SK-N-MC (cell line): ENCODE measurements at places on chromosomes 16 and 17.

DNA sequence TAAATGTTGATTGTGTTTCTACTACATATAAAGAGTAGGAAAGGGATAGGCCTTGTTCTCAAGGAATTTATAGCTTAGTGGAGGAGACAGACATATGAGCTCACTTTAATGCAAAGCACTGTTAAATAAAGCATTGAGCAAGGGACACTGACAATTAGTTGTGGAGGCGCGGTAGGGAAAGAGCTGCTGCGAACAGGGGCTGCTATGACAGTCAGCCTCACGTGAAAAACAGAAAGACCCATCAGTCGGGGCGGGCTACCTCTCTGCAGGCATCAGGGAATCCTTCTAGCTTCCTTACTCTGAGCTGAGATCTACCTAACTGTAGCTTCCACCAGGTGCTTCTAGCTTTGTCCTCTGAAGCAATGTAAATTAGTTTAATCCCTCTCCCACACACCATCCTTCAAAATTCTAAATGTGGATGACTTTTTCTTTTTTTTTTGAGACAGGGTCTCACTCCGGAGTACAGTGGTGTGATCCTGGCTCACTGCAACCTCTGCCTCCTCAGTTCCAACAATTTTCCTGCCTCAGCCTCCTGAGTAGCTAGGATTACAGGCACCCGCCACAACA is 129.9 kb upstream of the ZFHX3 start:
- DNase-seq, result no peak

DNA sequence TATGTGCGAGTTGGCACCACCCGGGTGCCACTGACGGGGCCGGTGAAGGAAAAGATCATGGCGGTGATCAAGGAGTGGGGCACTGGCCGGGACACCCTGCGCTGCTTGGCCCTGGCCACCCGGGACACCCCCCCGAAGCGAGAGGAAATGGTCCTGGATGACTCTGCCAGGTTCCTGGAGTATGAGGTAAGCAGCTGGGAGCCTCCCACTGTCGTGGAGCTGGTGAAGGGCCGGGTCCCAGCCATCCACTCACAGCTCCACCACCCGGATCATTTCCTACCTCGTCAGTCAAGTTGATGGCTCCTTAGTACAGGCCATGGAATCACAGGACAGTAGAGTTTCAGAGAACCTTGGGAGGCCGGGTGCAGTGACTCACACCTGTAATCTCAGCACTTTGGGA is 20.0 kb downstream of the ATP2A1 start:
- no peak for DNase-seq

- DNase-seq, result no peak
Measured at GRCh38 chr17:58382108-58382871, 30.3 kb upstream of the SUPT4H1 start.

GRCh38 chr16:69747115-69747514 is 7.6 kb downstream of the NOB1 start:
- DNase-seq, result no peak

DNA sequence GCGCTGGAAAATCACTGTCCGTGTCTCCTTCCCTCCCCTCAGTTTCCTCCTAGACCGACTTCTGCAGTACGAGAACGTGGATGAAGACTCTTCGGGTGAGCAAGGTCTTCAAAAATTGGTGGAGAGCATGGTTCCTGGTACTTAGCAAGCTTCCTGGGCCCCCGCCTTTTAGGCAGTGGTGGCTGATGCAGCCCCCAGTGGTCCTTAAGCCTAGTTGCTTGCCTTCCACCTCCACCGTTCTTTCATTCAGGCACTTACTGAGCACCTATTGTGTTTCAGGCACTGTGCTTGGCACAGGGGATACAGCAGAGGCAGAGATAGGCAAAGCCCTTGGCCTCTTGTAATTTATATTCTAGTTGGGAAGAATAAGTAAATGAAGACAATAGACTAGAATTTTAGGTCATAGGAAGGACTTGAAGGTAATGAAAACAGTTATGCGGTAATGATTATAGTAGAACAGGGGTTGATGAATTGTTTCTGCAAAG is 767 bp downstream of the INO80E start:
- DNase-seq, result no peak

DNA sequence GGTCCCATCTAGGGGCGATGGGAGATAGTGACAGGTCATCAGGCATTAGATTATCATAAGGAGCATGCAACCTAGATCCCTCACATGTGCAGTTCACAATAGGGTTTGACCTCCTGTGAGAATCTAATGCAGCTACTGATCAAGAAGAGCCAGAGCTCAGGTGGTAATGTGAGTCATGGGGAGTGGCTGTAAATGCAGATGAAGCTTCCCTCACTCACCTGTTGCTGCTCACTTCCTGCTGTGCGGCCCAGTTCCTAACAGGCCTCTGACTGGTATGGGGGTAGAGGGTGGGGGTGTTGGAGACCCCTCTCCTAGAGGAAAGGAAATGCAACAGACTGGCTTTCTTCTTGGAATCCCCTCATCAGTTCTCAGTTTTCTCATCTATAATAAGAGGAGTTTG is 131.4 kb downstream of the CA10 start:
- no peak for DNase-seq

DNA sequence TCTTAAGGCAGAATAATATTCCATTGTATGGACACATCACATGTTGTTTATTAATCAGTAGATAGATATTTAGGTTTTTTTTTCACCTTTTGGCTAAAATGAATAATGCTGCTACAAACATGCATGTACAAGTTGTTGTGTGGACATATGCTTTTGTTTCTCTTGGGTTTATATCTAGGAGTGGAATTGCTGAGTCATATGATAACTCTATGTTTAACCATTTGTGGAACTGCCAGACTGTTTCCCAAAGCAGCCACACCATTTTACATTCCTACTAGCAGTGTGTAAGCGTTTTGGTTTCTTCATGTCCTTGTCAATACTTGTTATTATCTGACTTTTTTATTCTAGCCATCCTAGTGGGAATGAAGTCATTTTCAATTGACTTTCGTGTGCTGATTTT is 21.3 kb downstream of the CYLD start:
- DNase-seq, result no peak
